ENCODE measurements at places on chromosomes 11 and 22. TPM values are rescaled to one million over a fixed set of nuclear protein-coding genes. Genes with fewer than 3 reads are reported as not detected.

DNA sequence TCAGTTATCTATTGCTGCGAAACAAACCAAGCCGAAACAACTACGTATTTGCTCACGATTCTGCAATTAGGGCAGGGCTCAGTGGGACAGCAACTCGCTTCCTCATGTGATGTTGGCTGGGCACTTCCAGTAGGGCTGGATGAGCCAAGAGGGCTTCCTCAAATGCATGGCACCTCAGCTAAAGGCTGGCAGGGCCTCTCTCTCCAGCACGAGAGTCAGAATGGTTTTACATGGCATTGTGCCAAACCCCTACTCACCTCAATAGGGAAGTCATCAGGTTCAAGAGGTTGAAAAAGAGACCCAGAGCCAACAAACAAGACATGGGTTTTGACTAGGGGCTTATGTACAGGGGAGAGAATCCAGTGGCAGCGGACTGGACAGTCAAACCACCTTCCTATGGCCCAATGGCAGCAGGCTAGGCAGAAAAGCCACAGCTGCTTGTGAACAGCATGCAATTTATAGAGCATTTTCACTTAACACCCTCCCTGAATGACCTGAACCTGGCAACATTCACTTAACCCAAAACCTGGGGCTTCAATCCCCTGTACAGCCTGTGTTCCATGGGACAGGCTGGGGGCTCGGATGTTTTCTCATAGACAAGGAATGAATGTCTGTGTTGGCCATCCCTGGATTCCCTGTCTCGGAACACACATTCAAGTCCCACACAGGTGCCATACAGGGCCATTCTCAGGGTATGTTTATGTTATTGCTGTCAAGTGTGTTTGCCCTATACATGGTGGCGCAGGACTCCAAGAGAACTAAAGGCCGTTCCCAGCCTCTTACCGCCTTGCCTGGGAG, 154.2 kb upstream of the NAV2 start:
- no peak for DNase-seq

- no peak for DNase-seq
Measured at GRCh38 chr11:50275133-50275532, 242.5 kb downstream of the OR4C45 start.

CSKMT gene
- total RNA-seq: 1.7 TPM

SUN2 gene
- total RNA-seq: 177 TPM

RAC2 gene
- 3.7 TPM for total RNA-seq

All from gastrocnemius medialis (tissue), 4 donors.